ENCODE measurements at places on chromosomes 12 and 14.

- peak; percentile 21 for DNase-seq
Measured at GRCh38 chr14:104085032-104085888, at the start of gene ASPG. ASPG (plus strand) TSS chr14:104085700; CDS start chr14:104085771, 71 bp downstream.

GRCh38 chr12:63944586-63945228 lies 100.2 kb downstream of the SRGAP1 start:
- no peak for DNase-seq

- no peak for DNase-seq
Measured at GRCh38 chr14:24630872-24631477, 3.0 kb downstream of the GZMB start.

- no peak for DNase-seq
Measured at GRCh38 chr14:40139657-40140056, 707.4 kb upstream of the FBXO33 start.

DNA sequence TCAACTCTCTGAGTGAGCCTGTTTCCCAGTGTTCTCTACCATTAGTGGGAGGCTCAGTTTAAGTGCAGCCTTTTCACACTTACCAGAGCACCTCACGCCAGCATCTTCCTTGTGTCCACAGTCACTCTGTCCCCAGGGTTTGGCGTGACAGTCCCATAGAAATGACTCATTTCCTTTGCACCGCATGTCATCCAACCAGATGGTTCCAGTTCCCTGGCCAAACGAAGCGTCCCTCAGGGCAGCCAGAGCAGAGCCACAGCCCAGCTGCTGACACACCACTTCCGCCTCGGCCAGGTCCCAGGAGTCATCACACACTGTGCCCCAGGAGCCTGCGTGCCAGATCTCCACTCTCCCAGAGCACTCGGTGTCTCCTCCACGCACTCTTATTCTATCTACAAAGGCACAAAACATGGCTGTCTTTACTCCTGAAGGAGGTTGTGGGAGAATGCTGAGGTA lies 65.4 kb downstream of the ACSM4 start:
- peak; percentile 45 for DNase-seq

DNA sequence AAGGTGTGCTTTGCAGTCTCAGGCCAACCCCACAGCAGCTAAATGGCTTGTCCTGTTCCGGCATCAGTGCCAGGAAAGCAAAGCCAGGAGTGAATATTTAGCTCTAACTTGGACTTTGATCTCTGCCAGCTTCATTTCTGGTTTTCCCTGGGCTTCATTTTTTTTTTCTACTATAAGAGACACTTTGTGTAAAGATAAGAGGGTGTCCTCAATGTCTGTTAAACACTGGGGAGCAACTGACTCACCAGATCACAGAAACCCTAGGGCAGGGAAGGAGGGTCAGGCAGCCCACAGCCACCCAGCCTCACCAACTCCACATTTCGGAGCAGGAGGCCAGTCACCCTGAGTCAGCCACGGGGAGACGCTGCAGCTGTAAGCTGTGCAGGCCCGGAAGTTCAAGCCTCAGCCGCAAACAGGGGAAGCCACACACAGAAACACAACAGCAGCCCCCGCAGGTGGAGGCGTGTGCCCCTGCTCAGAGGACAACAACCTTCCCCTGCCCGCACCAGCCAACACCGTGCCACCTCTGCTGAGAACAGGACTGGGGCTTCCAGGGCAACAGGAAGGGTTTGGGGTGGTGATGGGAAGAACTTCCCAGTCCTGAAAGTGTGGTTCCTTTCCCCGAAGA lies 6.3 kb downstream of the TNFRSF1A start:
- peak; percentile 82 for DNase-seq

DNA sequence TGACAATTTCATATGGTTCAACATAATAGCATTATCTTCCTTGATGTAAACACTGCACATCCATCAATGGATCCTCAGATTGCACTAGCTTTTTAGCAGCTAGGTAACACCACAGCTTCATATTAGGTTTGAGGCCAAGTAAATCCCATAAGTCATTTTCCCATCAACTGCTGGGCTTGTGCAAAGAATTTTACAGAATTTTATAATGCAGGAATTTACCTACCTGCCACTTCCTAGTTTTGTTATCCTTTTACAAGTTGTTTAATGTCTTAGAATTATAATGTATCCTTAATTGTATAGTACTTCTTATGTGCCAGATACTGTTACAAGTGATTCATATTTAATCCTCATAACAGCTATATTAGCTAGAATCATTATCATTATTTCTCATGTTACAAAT lies 36.4 kb downstream of the CPNE8 start:
- no peak for DNase-seq

DNA sequence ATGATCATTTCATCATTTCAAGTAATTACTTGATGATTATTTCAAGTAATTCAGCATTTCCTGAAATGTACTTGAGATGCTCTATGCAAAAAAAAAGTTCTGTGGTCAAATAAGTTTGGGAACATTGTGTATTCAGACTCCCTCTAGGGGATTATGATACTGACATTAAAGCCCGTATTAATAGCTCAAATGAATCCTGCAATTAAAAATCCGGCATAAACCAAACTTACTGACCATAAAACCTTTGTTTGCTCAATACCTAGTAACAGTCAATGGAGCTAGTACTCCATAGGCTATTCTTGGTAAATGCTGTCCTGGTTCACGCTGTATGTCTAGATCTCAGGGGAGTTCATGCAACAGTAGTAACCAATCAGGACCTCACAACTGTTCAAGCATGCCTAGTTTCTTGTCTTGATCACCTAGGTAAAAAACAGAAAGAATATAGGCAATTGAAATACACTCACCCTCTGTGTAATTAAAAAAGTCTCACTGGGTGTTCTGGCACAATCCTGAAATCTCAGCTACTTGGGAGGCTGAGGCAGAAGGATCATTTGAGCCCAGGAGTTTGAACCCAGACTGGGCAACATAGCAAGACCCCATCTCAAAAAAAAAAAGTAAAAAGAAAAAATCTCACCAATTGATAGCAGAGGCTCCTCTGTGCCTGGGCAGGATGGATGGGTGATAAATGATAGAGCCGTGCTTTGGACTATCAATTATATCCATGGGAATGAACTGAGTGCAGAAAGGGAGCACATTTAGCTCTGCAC lies 14.1 kb downstream of the ALDH1L2 start:
- no peak for DNase-seq

DNA sequence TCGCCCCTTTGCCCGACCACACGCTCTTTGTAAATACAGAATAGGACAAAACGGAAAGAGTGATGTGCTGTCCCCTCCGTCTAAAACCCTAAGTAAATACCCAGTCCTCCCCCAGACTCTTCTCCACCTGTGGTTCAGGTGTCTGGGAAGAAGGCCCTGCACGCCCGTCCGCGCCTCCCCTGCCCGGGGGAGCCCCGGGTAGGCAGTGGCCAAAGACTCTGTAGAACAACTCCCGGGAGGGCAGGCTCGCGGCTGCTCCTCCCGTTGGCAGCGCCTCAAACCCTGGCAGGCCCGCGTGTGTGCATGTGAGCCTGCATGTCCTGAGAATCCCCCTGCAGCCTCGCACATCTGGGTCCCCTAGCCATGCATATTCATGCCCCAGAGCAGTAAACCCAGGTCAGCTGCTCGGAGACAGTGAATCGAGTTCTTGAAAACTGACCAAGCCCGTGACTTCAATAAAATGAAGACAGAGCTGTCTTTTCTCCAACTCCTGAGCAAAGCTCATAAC lies 165.8 kb downstream of the MON2 start:
- DNase-seq = peak; percentile 59

- DNase-seq = no peak
Measured at GRCh38 chr12:27064397-27065342, 17.7 kb downstream of the C12orf71 start.

- DNase-seq = peak; percentile 70
Measured at GRCh38 chr12:126974779-126975178, 1292.2 kb upstream of the TMEM132C start.

GRCh38 chr14:61330511-61330910 lies 9.1 kb downstream of the PRKCH start:
- DNase-seq = no peak

DNA sequence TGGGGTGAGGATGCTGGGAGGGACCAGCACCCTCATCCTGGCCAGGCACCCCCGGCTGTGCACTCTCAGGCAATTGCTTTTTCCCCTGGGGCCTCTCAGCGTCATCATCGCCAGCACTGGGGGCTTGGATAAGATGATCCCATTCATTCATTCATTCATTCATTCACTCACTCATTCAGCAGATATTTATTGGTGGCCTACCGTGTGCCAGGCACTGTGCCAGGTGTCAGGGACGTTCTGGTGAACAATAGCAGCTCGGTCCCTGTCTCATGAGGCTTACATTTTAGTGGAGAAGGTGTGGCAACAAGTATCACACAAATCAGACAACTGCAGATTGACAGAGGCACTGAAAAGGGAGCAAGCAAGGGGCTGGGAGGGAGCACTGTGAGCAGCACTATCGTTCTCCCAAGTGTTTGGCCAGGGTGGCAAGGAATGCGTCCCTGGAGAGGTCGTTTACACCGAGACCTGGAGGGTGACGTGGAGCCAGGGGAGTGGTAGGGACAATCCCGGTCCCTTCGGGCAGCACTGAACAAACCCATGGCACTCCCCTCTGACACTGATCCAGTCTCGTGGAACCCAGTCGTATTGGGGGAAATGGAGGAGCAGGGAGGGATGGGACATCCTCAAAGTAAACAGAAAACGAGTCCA lies 124.1 kb downstream of the PAPOLA start:
- DNase-seq = no peak

DNA sequence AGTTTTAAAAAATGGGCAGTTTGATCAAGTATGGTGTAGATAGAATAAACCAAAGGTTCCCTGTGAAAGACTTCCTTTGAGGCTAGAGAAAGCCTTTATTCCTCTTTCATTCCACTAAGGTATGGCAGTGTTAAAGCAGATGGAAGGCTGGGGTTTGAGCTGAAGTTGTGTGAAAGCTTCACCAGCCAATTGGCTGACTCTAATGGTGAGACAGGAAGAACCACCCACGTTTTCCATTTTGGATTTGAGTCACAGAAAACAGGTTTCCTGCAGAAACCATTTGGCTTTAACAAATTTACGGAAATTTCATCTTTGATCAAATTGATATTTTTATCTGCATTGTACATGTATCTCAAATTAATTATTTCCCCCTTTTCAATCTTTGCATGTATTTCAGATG lies 455.0 kb downstream of the PCNX1 start:
- DNase-seq = peak; percentile 44

DNA sequence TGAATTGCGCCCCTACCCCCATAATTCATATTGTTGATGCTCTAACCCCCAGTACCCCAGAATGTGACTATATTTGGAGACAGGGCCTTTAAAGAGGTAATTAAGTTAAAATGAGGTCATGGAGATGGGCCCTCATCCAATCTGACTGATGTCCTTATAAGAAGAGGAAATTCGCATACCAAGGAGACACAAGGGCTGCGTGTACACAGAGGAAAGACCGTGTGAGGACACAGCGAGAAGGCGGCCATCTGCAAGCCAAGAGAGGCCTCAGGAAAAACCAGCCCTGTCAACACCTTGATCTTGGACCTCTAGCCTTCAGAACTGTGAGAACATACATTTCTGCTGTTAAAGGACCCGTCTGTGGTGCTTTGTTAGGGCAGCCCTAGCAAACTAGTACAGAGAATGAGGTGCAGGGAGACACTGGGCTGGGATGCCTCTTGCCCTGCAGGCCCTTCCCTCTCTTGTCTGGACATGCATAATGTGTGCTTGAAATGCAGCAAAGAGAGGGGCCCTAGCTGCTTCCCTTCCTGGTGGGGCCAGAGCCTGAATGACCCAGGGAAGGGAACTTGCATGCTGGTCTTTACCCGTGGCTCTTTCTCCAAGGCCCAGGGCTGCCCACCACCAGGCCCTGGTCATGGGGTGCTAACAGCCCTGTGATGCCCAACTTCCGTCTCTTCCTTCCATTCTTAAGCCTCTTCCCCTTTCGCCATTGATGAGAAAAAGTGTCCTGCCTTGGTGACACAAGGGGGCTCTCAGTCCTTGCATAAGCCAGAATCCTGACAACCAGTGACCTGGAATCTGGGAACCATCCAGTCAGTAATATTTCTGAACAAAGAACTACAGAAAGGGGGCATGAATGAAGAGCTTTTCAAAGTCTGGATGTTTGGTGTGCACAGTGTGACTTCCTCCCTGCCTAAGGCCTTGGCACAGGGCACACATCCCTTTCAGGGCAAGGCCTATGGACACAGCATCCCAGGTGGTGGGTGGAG lies 50.0 kb upstream of the GPATCH2L start:
- no peak for DNase-seq

DNA sequence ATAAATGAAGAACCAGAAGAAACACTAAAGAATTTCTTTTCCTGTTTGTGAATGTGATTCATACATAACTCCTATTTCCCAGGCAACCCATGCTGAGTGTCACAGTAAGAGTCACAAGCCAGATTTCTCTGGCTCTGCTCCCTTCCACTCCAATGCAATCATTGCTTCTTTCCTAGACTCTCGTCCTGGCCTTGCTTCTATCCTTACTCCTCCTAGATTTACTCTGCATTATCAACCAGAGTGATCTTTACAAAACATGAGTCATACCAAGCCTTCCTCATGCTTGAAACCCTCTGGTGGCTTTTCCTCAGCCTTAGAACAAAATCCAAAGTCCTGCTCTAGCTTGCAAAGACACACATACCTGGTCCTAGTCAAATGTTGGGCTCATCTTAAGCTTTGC lies 13.3 kb downstream of the IL22 start:
- peak; percentile 23 for DNase-seq

- no peak for DNase-seq
Measured at GRCh38 chr12:122947352-122947792, 18.9 kb downstream of the ABCB9 start.

GRCh38 chr14:58078471-58078870 lies 73.5 kb downstream of the ARMH4 start:
- no peak for DNase-seq

DNA sequence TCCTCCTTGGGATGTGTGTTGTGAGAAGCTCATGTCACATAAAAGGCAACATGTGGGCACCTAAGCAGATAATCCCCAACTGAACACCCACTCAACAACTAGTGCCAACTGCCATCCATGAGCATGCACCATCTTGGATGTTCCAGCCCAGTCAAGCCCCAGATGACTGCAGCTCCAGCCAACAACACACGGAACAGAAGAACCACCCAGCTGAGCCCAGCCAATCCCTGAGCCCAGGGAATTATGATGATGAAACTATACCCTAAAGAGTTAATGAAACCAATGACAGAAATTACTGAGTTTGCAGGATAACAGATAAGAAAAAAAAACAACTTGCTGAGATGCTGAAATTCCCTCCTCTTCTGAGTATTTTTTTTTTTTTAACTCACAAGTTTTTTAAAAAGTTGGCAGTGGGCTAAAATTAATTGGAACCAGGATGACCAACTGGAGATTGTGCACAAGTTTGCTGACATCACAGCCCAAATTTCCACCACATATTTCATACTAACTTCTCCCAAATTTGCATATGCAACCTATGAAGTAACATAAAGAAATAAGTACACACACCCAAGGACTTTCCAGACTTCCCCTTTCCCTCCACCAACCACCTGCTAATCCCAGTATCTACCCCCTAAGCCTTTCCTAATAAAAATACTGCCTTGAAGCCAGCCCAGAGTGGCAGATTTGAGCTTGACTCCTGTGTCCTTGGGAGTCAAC lies 124.5 kb downstream of the KSR2 start:
- no peak for DNase-seq

- no peak for DNase-seq
Measured at GRCh38 chr12:95003921-95004272, 400 bp upstream of the NDUFA12 start.
